ENCODE measurements at places on chromosomes 11 and 22.

- DNase-seq: no peak
These were observed 5.8 kb upstream of the NUP50 start for GRCh38 chr22:45157907-45158306.

GRCh38 chr11:22199243-22199642 is 6.4 kb downstream of the ANO5 start:
- no peak for DNase-seq

GRCh38 chr11:66016793-66017177 is 5.0 kb downstream of the CST6 start:
- no peak for DNase-seq

- DNase-seq: no peak
These were observed 586.9 kb downstream of the FAM181B start for GRCh38 chr11:82146789-82147188.

DNA sequence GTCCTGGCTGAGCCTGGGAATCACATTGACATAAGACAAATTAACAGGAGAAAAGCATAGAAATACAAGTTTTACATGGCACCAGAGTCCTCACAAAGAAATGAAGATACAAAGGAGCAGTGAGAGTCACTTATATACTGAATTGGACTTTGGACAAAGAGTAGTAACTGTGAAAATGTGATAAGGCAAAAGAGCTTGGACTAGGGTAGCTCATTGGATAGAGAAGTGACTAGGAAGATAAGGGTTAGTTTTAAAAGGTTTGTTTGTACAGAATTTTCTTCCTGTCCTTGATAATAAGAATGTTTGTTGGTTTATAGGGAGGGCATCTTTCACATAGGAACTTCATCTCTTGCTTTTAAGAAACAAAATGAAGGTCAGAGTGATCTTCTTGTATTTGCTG is 17.9 kb upstream of the NUCB2 start:
- DNase-seq: no peak

DNA sequence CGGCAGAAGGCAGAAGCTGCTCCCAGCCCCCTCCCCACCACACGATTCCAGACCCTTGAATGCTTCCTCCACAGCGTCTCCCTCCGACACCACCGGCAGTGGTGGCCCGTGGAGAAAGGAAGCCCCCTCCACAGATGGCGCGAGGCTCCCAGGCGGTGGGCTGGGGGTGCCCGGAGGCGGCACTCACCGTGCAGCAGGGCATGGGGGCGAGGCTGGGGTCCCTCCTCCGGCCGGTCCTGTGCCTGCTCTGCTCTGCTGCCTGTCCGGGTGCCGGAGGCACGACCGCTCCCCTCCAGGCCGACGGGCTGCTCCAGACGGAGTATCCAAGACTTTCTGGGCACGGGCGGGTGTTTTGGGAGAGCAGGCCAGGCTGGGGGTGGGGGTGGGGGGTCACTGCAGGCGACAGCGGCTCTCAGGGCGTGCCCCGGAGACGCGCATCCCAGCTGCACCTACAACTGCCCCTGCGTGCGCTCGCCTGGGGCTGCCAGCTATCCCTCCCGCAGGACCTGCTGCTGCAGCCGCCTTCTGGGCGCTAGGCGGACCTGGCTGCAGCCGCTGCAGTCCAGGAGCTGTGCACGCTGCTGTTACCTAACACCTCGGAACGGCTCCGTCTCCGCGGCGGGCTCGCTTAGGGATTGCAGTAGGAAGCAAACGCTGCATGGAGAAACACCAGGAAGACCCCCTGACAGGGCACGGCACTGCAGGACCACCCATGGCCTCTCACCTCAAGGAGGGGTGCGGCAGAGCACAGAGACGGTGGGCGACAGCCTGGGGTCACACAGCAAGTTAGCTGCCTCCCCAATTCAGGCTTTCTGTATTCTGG is 15.2 kb downstream of the MRGPRG start:
- no peak for DNase-seq

DNA sequence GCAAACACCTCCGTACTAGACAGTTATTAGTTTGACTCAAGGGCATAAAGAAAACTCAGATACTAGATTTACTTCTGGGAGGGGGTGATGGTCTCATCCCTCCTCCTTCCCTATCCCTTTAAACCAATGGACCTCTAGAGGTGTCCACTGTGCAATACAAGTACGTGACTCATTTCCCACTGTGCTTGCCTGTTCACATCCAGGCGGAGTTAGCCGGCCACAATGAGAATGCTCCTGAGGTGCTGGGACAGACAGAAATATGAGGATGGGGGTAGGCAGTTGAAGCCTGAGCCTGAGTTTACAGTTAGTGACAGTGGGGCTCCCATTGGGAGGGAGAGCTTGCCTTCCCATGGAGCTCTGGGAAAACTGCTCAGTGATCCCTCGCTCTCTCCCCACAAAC is 8.4 kb upstream of the PMM1 start:
- no peak for DNase-seq

GRCh38 chr11:18669219-18669596 is 29.4 kb upstream of the TMEM86A start:
- DNase-seq: no peak

DNA sequence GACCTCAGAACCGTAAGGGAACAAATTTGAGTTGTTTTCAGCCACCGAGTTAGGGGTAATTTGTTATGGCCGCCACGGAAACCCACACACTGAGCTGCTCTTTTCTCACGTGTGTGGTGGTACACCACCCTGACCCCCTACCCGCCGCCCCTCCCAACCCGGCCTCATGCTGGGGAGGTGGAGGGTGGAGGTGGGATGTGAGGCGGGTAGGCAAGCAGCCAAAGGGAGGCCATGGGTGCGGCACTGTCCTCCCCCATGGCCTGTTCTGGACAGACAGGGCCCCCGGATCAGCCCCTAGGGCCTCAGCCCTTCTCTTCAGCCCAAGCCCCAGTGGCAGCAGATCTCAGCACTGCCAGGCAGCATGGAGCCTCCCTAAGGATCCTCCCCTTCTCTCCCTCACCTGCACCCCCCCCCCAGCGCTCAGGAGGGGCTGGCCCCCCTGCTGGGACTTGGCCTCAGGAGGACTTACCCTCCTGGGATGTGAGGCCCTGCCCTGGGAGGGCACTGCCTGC is 7.9 kb downstream of the PRR5 start:
- DNase-seq: no peak

DNA sequence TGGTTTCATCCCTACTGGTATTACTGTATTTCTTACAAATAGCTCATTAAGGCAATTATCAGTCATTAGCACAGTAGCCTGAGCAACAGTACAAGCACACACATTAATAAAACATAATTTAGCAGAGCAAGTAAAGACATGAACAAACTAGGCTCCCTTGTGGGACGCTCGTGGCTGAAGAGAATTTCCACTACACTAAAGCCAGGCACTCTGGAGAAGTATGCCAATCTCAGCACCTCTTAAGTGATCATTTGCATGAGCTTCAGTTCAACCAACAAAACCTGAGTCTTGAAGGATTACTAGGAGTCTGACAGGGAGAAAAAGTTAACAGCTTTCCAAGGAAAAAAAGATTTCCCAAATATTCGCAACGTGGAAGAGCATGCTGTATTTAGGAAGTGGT is 109.1 kb downstream of the LARGE1 start:
- no peak for DNase-seq

GRCh38 chr11:8167796-8168195 is 1.0 kb downstream of the RIC3 start:
- no peak for DNase-seq

- DNase-seq: peak; percentile 73
These were observed 3.9 kb downstream of the HTATIP2 start for GRCh38 chr11:20367313-20367948.

- DNase-seq: no peak
These were observed 32.2 kb upstream of the ARFGAP3 start for GRCh38 chr22:42889304-42889703.

- no peak for DNase-seq
These were observed 48.3 kb downstream of the RAB30 start for GRCh38 chr11:83023410-83023809.

GRCh38 chr11:133711545-133711944 is 133.8 kb downstream of the SPATA19 start:
- DNase-seq: no peak

GRCh38 chr11:94728966-94729751 is 39.0 kb upstream of the AMOTL1 start:
- DNase-seq: no peak

DNA sequence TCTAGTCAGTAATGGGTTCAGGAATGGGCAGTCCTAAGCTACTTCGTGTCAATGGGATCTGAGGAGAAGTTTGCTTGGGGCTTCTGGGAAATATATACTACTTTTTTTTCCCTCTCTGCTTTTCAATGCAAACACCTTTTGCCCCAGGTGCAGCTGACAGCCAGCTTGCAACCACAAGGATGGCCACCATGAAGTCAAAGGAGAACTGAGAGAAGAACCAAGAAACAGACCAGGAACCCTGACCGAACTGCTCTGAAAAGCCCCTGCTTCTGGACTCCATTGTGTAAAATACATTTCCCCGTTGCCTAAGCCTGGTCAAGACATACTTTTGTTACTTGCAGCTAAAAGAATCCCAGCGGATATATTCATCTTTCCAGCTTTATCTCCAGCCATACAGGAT is 20.1 kb upstream of the CD44 start:
- DNase-seq: no peak

DNA sequence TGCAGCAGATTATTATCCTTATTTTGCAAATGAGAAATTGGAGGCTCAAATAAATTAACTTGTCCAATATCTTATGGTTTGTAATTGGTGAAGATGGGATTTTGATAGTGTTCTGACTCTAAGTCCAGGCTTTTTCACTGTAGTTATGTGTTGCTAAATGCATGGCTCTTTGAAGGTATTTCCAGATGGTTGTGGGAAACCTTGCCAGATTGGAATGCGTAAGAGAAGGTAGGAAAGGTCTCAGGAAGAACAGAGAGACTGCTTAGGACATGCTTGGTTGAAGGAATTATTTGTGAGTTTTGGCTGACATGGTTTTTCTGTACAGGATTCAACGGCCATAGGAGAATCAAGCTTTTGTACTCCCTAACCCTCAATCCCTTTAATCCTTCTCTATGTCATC is 108.6 kb downstream of the STIM1 start:
- no peak for DNase-seq

- DNase-seq: no peak
These were observed 66.9 kb downstream of the APOL1 start for GRCh38 chr22:36319595-36320497.

DNA sequence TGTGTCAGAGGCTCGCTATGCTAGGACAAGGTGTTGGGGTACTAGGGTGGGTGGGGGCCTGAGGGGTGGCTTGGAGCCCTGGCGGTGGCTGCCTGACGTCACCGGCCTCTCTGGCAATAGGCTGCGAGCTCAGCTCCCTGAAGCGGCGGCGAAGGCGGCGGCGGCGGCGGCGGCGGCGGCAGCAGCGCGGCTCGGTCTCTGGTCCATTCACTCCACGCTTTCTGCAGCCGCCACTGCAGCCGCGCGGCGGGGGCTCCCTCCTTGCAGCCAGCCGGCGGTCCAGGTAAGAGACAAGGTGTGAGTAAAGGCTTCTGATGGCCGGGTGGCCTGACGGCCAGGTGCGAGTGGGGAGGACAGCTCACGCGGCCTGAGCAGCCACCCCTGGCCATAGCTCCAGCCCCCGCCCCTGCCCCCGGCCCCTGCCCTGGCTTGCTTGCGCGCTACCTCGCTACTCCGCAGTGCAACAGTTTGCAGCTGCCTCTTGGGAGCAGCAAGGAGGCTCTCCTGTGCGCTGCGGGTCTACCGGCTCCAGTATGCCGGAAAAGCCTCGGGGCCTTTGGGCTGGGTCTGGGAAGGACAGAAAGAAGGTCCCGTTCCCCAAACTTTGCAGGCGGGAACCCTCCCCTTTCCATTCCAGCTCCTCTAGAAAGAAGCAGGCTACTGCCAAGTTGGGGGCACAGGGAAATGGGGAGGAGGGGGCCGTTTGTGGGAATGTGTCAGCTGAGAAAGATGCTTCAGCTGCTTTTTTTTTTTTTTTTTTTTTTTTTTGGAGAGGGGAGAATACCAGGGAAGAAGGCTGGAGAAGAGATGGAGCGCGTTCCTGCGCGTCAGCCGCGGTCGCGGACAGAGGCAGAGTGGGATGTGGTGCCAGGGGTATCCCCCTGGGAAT is at the start of gene C11orf87:
Gene C11orf87 (plus strand): TSS at position 210 of the 889 bp plus-strand sequence. CDS start 1,444 bp downstream, outside the sequence.
- peak; percentile 63 for DNase-seq

DNA sequence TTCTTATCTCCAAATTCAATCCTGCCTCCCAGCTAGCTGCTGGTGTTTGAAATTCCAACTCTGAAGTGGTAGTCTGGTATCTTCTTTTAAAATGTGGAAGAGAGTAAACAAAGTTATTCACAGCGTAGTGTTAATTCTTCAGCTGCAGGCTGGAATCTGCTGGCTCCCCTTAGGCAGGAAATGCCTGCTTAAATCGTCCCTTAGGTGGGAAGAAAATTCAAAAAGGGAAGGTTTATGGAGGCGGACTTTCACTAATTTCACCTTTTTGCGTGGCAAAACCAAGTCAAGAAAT is 439.0 kb upstream of the CCDC90B start:
- no peak for DNase-seq

- DNase-seq: no peak
These were observed 396.8 kb downstream of the GUCY1A2 start for GRCh38 chr11:106621484-106621883.

DNA sequence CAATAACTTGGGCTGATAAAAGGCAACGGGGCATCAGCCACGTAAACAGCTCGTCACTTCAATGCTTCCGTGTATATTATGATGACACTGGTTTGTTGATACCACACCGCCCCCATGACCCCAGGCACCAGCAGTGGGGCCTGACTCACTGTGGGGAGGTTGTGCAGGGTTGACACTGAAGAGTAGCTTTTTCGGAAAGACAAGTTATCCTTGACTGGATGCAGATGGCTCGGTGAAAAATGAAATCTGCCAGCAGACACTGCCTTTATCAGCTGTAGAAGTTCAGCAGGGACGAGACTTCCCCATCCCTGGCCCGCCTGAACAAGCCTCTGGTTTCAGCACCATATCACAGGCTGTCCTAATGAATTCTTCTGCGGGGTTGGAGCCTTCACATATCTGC is 55.6 kb downstream of the WT1 start:
- no peak for DNase-seq

GRCh38 chr11:110858547-110858921 is 146.3 kb upstream of the ARHGAP20 start:
- DNase-seq: no peak

- no peak for DNase-seq
These were observed 5.6 kb upstream of the EEF1G start for GRCh38 chr11:62579252-62579651.

DNA sequence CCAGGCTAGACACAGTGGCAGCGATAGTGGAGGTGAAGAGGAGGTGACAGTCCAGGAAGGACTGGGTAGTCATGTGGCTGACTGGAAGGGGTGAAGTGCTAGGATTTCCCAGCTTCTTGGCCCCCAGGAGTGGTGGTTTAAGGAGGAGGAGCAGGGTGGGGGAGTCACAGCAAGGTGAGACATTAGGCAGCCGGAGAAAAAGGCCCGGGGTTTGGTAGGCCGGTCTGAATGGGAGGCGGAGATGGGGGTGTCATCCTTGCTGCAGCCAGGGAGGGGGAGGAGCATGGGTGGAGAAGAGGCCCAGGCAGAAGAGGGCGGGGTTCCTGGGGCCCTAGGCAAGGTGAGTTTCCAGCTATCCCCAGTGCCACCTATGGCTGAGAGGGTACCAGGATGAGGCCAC is 6.1 kb downstream of the SIPA1 start:
- DNase-seq: no peak

GRCh38 chr11:43576803-43577521 is 103.6 kb upstream of the HSD17B12 start:
- DNase-seq: peak; percentile 33

Data from amygdala (tissue), 56 donors.